DMS79 treated with DMSO at 0.1 percent for 48 hours (cell line): ENCODE measurements at places on chromosomes 5 and 9.

- no peak for DNase-seq
Measured at GRCh38 chr5:40654377-40654991, 25.2 kb upstream of the PTGER4 start.

GRCh38 chr5:72107131-72107900 lies at the start of gene MAP1B:
MAP1B (plus strand) TSS chr5:72107475; CDS start chr5:72107532, 57 bp downstream.
- peak; percentile 59 for DNase-seq

- no peak for DNase-seq
Measured at GRCh38 chr5:135034963-135035677, 1.1 kb upstream of the PITX1 start.

- no peak for DNase-seq
Measured at GRCh38 chr9:133710661-133711427, 27.3 kb downstream of the SARDH start.

GRCh38 chr5:113735751-113736150 lies 222.3 kb downstream of the YTHDC2 start:
- DNase-seq: no peak

DNA sequence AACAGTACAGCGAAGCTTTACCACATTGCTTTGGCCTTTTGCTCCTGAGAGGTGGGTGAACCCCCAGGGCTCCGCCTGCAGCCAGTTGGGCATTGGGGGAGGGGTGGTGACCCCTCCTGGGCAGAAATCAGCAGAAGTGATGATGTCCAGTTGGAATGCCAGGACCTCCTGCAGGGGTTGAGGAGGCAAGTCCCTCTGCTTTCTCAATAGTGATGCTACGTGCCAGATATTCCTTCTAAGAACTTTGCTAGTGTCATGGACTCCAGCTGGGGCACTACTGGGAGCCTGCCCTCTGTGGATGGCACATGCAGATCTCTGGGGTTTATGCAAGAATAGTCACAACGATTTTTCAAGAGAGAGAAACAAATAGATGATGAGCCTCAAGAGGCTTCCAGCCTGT lies 95.6 kb downstream of the NDFIP1 start:
- no peak for DNase-seq

DNA sequence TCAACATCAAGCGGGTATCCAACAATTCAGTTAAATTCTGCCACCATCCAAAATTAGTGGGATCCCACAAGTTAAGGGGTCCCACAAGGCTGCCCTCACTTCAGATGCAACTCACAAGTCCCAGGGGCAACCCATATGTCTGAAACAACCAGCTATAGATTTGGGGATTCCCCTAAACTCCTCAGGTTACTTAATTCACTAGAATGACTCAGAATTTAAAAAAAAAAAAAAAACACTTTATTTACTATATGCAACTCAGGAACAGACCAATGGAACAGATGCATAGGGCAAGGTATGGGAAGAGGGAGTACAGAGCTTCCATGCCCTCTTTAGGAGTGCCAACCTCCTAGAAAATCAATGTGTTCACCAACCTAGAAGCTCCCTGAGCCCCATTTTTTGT lies 15.1 kb downstream of the AUH start:
- no peak for DNase-seq

- no peak for DNase-seq
Measured at GRCh38 chr5:1065891-1066650, 45.8 kb downstream of the SLC12A7 start.

GRCh38 chr9:116941266-116941665 lies 254.2 kb downstream of the TRIM32 start:
- no peak for DNase-seq
